ENCODE measurements at places on chromosomes 1 and 21.
A peak's percentile ranks its signal among the peaks of the same experiment; 100 is the strongest.

DNA sequence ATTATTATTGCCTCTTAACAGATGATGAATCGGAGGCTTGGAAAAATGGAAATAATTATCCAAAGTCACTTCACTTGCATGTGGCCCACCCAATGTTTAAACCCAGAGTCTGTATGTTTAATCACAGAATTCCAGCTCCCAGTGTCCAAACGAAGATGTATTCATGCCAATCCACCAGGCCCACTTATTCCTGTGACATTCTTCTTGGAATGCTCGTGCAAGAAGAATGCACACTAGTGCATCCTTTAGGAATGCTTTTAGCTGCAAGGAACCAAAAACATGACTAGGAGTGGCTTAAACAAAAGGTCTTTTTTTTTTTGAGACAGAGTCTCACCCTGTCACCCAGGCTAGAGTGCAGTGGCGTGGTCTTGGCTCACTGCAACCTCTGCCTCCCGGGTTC is 8.9 kb upstream of the OPRD1 start:
- no peak for DNase-seq

DNA sequence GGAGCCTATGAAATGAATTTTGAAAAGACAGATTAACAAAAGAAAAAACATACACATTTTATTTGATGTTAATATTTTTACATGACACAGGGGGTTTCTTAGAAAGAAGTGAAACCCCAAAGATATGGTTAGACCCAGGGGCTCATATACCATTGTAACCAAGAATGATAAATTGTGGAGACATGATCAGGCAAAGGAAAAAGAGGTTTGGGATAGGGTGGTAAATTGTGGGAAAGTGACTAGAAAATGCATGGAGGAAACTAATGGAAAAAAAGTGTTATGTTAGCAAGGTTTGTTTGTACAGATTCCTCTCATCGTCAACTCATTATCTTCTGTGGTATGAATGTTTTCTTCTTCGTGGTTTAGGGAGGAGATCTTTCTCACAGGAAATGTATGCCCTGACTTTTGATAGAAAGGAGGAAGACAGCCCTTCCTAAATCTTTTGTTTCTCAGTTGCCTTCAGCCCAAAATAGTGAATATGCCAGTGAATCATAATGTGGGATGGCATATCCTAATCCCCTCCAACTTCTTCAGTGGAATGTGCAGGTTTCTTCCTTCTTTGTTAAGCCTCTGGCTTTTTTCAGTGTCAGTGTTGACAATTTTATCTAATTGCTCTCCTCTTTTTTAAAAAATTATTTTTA is 140.4 kb upstream of the UBE2U start:
- no peak for DNase-seq

GRCh38 chr1:169047074-169047473 is 59.4 kb upstream of the ATP1B1 start:
- DNase-seq: no peak

- no peak for DNase-seq
These were observed 75.0 kb upstream of the DPT start for GRCh38 chr1:168803806-168804510.

DNA sequence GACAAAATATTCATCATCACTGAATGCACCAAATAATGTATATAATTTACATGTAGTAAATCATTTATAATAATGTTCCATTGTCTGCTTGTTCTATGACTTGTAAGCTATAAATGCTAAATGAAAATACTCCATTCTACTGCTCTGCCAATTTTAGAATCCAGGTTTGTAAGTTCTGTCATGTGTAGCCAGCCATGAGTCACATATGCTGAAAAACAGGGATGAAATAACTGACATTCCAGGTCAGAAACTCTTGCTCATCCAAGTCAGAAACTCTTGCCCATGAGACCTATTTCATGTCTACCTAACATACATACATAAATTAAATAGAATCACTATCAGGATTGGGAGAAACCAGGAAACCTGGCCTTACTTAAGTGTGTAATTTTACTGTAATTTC is 95.6 kb downstream of the ASH1L start:
- DNase-seq: no peak

DNA sequence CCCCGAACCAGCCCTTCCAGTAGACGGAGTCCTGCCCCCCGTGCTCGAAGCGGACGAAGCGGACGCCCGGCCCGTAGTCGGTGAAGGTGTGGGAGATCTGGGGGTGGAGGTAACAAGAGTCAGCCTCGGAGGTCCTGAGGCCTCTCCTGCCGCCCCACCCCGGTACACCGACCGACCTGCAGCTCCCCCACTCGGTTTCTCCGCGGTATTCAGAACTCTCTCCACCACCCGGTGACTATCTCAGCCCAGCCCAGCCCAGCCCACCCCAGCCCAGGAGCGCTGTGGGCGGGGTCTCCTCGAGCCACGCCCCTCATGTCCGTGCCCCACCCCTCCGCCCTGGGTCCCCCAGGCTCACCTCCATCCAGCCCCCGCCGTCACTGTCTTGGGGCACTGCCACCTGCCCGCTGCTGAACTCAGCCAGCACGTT is 5.5 kb downstream of the FBXO2 start:
- DNase-seq: peak; percentile 25

DNA sequence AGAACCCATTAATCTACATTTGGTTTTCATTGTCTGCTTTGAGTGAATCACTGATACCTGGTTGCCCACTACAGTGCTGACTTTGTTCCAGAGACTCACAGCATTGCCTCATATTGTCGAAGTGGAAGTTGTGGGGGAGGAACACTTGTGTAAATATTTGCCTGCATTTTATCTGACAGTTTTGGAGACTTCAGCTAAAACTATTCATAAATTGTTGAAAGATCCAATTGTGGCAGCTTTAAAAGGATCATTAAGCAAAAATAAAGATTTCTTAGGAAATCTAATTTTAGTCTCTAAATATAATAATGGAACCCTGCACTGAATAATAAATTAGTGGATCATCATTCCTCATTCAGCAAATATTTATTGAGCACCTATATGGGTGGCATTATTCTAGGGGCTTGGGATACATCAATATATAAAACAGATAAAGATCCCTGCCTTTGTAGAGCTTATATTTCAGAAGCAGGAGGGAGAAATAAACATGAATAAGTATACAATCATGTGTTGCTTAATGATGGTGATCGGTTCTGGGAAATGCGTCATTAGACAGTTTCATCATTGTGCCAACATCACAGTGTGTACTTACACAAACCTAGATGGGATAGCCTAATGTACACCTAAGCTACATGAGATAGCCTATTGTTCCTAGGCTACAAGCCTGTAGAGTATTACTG is 73.5 kb downstream of the OSBPL9 start:
- DNase-seq: no peak

Measured in activated T-helper 9 cell treated with anti-CD3 and anti-CD28 coated beads, Interleukin-2, amount 50 U/mL, for 16 hours (primary cell).